ENCODE measurements at places on chromosomes 7 and 10.

- no peak for DNase-seq
Measured at GRCh38 chr10:10845826-10846503, 171.7 kb upstream of the CELF2 start.

- no peak for DNase-seq
Measured at GRCh38 chr10:5544216-5544805, 19.6 kb downstream of the CALML3 start.

DNA sequence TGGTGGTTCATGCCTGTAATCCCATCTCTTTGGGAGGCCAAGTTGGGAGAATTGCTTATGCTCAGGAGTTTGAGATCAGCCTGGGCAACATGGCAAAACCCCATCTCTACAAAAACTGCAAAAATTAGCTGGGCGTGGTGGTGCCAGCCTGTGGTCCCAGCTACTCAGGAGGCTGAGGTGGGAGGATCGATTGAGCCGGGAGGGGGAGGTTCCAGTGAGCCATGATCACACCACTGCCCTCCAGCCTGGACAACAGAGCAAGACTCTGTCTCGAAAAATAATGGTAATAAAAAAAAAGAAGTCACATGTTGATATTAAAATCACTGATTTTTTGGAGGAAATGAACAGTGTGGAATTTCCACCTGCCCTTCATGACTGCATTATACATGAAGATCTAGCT, 15.8 kb downstream of the PHYH start:
- no peak for DNase-seq

DNA sequence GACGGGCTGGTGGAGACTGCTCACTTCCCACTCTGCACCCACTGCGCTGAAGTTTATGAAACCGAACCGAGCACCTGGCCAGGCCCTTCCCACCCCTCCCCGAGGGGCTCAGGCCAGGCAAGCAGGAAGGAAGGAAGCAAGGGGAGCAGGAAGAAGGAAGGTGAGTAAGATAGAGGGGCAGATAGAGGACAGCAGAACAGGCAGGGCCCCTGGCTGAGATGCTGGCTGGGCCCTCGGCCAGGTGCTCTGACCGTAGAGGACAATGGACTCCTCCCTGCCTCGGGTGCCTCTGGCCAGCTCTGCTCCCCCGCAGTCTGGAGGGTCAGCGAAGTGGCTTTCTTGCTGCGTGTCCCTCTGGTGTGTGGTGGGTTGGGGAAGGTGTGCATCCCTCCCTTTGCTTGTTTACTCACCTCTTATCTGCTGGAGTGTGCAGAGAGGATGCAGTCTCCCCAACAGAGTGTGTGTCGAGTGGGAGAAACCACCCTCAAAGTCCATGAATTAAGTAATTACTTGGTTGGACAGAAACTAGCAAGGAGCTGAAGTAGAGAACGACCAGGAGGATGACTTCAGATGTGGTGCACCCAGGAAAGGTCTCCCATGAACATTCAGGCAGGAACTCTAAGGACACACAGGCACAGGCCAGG, 82.8 kb upstream of the PPP2R2D start:
- no peak for DNase-seq

DNA sequence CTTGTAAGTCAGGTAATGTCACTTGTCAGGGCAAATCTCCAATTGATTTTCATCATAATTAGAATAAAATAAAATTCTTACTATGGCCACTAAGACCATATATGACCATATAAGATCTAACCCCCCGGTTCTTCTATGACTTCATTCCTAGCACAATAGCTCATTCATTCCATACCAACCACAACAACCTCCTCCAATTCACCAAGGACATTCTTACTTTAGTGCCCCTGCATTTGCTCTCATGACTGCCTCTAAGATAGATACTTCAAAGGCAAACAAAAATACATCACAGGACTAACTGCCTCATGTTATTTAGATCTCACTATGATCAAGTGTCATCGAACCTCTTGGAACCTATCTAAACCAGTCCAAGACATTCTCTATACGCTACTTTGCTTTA, 90.8 kb downstream of the SNX13 start:
- DNase-seq: peak; percentile 81

DNA sequence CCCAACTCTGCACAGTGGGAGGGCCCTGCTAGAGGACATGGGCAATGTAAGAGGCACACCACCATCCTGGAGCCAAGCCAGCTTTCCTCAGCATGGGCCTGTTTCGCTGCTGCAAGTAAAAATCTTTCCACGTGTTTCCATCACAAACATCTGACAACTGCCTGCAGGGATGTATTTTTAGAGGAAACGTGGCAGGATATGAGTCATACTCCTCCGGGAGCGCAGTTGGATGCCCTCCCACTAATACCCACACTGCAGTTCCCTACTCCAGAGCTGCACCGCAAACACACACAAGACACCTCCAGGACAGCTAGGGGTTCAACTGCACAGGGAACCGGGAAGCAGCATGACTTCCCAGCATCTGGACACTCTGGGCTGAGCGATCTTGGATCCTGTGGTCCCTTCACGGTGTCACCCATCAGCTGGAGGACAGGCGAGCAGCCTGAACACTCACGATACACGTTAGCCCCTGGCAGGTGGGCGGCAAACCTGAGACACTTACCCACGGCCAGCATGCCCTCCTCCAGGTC, 26.1 kb downstream of the PLAC9 start:
- DNase-seq: peak; percentile 99

- peak; percentile 89 for DNase-seq
Measured at GRCh38 chr10:4450981-4451908, 374.8 kb upstream of the AKR1E2 start.

DNA sequence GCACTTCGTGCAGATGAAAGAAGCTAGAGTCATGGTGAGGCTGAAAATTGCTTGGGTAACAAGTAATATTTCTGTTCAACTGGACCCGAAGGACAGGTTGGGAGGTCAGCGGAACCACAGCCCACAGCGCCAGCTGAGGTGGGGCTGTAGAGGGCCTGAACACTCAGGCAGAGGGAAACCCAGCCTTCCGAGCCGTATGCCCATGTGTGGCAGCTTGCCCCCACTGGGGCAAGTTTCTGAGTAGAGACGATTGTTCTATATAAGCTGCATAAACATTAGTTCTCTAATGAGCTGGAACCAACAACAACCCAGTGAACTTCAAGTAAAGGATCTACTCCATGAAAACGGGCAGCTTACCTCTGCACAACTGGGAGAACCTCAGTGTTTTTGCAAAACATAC, 58.4 kb upstream of the TNS3 start:
- no peak for DNase-seq

DNA sequence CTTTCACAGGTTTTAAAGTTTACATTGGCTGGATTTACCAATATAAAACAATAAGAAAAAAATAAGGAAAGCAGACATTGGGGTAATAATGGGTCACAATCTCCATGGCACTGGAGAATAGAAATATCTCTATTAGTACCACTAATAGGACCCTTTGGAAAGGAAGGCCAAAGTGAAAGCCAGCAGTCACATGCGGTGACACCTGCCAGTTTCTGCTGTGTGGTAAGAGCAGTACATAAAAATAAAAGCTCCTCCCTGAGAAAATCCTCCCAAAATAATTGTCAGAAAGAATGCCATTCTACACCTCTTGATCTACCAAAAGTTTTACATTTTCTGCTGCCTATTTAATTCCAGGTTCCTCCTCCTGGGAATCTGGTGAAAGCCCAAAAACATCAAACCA, 30.4 kb upstream of the SLC13A1 start:
- DNase-seq: no peak

DNA sequence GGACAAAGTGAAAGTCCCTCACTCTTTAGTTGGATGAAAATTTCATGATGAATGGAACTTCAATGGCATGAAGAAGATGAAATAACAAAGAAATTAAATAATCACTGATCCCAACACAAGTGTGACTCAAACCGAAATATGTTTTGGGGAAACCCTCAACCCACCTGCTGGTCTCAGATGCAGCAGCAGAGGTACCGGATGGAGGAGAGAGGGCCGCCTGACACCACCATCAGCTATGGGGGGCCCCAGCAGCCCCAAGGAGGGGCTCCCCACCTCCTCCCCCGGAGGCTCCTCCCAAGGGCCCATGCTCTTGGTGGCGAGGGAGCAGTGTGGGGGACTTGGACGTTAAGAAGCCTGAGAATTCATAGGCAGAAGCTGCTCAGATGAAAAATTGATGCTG, 137.2 kb upstream of the ADARB2 start:
- no peak for DNase-seq

- peak; percentile 68 for DNase-seq
Measured at GRCh38 chr10:11546581-11546980, 64.9 kb downstream of the USP6NL start.

GRCh38 chr7:117992635-117993376, 119.6 kb upstream of the CTTNBP2 start:
- DNase-seq: no peak

GRCh38 chr10:43196981-43197833, 59.0 kb downstream of the CSGALNACT2 start:
- DNase-seq: no peak

DNA sequence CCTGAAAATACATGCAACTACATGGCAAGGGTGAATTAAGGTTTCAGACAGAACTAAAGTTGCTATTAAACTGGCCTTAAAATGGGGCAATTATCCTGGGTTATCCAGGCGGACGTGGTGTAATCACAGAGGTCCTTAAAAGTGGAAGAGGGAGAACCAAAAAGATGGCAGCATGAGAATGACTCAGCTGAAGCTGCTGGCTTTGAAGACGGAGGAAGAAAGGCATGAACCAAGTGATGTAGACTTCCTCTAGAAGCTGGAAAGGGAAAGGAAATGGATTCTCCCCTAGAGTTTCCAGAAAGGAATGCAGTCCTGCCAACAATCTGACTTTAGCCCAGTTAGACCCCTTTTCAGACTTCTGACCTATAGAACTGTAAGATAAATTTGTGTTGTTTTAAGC, 27.0 kb upstream of the UBN2 start:
- DNase-seq: peak; percentile 2

- peak; percentile 100 for DNase-seq
Measured at GRCh38 chr10:132516771-132517725, 20.5 kb upstream of the INPP5A start.

- no peak for DNase-seq
Measured at GRCh38 chr10:124532106-124532641, 70.6 kb downstream of the LHPP start.

- DNase-seq: no peak
Measured at GRCh38 chr7:5445981-5446594, 22.5 kb upstream of the TNRC18 start.

- peak; percentile 82 for DNase-seq
Measured at GRCh38 chr10:71773221-71773971, at the start of gene VSIR. Gene VSIR (minus strand): TSS chr10:71773520. CDS start chr10:71773439, 81 bp downstream.

DNA sequence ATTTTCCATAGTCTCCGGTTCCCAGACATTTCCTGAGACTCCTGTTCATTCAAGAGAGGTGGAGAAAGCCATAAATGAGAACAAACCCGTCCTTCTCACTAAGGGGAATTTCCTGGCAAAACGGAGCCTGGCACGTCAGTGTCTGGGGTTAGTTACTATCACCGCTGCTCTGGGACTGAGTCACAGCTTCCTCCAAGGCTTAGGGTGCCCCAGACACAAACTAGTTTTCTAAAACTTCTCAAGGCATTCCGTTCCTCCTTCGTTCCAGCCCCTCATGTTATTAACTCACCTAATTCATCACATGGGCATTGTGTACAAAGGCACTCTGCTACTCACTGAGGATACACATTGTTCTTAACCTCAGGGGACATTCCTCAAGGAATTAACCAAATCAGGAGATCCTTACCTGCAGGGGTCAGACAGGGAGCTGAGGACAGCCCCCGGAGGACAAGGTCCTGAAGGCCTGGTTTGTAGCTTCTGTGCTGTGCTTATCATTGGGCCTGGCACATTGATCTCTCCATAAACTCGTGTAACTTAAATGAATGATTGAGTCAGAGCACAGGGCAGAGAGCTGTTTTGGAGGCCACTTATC, 103.0 kb upstream of the KLF6 start:
- peak; percentile 97 for DNase-seq

- DNase-seq: no peak
Measured at GRCh38 chr7:139095194-139095659, 14.3 kb downstream of the ZC3HAV1 start.

DNA sequence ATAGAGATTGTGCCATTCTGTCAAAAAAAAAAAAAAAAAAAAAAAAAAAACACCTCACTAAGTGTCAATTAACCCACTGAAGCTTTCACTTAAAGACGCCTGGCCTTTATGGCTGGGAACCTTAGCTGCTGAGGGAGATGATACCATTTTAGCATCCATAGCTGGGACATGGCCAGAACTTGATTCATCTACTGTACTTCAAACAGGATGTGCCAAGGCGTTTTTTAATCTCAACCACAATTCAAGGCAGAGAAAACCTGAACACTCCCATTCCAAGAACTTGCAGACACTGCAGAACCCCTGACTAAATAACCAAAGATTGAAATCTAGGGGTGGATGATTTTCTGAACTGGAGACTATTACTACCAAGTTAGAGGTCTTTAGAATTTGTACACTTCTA, 996.6 kb downstream of the SORCS1 start:
- DNase-seq: peak; percentile 12

DNA sequence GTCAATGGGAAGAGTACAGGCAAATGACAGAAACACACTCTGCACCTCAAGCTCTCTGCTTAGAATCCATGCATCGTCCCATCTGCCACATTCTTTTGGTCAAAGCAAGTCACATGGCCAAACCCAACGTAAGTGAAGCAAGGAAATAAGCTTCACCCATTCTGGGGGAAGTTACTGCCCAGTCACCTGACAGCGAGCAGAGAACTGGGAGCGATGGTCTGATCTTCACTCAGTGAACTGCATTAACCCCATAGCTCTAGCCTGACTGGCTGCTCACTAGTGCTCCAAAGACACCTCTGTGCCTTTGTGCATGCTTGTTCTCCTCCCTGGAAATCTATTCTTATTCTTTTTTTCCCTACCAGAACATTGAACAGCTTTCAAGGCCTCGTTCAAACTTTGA, 89.9 kb downstream of the APBB1IP start:
- no peak for DNase-seq

DNA sequence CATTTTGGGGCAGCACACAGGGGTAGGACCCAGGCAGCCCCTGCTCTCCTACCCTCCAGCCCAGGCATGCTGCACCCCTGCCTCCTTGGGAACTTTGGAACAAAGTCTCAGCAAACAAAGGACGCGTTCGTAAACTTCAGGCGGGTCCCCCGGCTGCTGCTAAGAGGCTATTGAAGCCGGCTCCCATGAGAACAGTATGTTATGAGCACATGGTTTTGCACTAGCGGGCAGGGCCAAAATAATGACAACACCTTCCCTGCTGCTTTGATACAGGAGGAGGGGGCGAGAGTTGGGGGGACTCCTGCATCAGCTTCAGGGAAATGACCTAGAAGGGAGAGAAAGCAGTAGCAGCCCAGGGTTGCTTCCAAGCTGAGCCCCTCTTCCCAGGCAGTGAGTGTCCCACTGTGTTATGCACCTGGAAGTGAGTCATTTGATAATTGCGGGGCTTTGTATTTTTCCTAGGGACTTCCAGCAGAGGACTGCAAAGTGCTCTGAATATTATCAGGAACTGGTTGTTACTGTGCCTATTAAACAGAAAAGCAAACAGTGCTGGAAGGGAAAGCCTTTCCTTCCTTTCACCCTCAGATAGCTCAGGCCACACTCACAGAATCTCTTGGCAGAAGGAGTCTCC, 6.9 kb downstream of the ITPRIP start:
- DNase-seq: peak; percentile 69

GRCh38 chr7:23438171-23438570, 32.1 kb downstream of the IGF2BP3 start:
- DNase-seq: peak; percentile 15

GRCh38 chr10:121927318-121927840, 452 bp downstream of the ATE1 start:
- peak; percentile 55 for DNase-seq

Data from EH (cell line).